CD4-positive, CD25-positive, alpha-beta regulatory T cell (primary cell): ENCODE measurements at places on chromosomes 7 and 10. TPM values are rescaled to one million over a fixed set of nuclear protein-coding genes. Genes with fewer than 3 reads are reported as not detected.

NYAP1 gene
- 0.89 TPM for total RNA-seq

OR2A42 gene
- 0.30 TPM for total RNA-seq

CALHM1 gene
- not detected for total RNA-seq

AIFM2 gene
- total RNA-seq: 5.5 TPM

UCMA gene
- not detected for total RNA-seq

MYOZ1 gene
- total RNA-seq: not detected

SH2B2 gene
- total RNA-seq: 0.89 TPM

ITIH5 gene
- not detected for total RNA-seq

ANXA8 gene
- not detected for total RNA-seq
